ENCODE measurements at places on chromosomes 16 and 17.
A peak's percentile ranks its signal among the peaks of the same experiment; 100 is the strongest.

DNA sequence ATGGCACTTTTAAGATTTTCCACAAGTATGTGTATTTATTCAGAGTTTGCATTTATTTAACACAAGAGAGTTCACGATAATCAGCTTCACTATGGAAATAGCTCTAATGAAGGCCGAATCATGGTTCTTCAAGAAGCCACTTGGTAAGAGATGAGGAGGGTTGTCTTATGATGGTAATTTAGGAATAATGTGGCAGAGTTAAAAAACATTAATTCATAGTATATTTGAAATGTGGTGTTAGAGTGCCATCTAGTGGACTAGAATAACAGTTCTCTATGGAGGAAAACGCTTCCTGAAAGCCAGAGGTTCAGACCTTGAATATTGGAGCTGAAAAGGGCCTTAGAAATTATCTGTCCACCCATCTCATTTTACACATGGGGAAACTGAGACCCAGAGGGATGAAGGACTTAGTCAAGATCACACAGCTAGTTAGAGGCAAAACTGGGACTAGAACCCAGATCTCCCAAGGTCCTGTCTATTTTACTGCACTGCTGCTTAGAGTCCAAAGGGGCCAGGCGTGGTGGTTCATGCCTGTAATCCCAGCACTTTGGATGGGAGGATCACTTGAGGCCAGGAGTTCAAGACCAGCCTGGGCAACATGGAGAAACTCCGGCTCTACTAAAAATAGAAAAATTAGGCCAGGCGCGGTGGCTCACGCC lies 33.8 kb upstream of the KPNB1 start:
- no peak for DNase-seq

GRCh38 chr16:87178177-87178863 lies 138.9 kb downstream of the C16orf95 start:
- no peak for DNase-seq

DNA sequence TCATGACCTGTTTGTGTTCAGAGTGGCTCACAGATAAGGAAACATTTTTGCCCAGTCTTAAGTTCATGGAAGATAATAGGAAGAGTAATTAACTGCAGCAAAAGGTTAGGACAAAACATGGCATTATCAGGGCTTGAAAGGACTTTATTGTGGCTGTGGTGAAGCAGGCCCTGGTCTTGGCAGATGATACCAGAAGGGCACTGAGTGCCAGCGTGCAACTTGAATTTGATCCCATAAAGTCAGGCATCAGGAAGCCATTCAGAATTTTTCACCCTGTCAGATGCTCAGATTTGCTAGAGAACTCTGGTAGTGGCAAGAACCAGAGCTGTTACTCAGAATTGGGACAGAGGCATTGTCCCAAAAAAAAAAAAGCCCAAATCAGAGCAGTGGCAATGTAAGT lies 11.2 kb upstream of the COG7 start:
- DNase-seq = peak; percentile 49

DNA sequence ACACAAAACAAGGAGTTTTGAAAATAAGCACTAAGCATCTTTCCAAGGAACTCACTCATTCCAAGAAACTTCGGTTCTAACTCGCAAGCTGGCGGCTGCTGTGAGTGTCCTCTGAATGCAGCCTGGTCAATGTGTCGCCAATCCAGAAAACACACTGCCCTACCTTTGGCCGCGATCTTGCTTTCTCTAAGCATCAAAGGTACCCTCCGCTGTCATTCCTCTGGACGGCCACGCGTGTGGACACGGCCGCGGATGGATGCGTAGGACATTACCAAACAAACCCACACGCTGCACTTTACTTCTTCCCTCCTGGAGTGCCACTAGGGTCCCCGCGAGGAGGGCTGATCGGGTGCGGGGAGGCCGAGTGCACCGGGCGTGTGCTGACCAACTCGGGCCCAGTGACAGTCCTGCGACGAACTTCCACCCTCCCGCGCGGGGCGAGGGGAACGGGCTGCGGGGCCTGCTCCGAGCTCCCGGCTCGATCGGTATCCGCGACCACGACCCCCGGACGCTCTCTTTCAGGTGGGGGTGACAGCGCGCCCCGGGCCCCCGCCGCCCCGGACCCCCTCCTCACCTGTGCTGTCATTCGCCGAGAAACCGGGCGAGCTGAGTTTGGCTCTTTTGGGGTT lies 1.1 kb downstream of the CREBBP start:
- no peak for DNase-seq

GRCh38 chr17:76036497-76037261 lies 9.6 kb upstream of the EVPL start:
- DNase-seq = no peak

GRCh38 chr17:72005332-72006163 lies 115.3 kb upstream of the SOX9 start:
- DNase-seq = no peak

- DNase-seq = no peak
Measured at GRCh38 chr17:77882481-77883212, 75.9 kb upstream of the TNRC6C start.

DNA sequence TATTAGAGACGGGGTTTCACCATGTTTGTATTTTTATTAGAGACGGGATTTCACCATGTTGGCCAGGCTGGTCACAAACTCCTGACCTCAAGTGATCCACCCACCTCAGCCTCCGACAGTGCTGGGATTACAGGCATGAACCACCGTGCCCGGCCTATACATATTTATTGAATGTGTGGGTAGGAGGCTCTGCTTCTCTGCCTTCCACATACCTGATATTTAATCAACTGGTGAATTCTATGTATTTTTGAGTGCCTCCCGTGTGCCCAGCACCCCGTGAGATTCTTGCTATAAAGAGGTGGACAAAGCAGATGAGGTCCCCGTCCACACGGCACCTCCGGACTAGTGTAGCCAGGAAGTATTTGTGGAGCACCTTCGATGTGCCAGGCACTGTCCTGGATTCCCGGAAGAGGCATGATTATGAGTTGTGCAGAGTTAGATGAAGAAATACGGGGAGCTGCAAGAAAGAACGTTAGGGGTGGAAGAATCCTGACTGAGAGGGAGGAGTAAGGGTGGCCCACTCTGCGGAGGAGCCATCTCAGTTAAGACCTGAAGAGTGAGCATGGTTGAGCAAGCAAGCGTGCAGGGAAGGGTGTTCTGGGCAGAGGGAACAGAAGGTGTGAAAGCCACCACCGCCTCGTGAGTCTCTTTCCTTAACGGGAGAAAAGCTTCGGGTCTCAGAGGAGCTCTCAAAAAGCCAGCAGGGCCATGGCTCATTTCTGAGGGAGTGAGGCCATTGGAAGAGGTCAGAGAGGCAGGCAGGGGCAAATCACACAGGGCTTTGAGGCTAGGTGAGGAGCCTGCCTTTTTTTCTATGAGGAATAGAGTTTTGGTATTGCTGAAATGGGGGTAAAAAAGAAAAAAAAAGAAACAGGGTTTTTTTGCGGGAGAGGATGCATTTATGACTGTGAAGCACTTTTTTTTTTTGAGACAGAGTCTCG lies 21.2 kb downstream of the CRISPLD2 start:
- DNase-seq = no peak

GRCh38 chr16:73232555-73233328 lies 184.8 kb upstream of the ZFHX3 start:
- DNase-seq = peak; percentile 44

- no peak for DNase-seq
Measured at GRCh38 chr16:13376174-13376573, 474.8 kb downstream of the SHISA9 start.

- no peak for DNase-seq
Measured at GRCh38 chr16:3467921-3468320, 24.4 kb downstream of the NAA60 start.

DNA sequence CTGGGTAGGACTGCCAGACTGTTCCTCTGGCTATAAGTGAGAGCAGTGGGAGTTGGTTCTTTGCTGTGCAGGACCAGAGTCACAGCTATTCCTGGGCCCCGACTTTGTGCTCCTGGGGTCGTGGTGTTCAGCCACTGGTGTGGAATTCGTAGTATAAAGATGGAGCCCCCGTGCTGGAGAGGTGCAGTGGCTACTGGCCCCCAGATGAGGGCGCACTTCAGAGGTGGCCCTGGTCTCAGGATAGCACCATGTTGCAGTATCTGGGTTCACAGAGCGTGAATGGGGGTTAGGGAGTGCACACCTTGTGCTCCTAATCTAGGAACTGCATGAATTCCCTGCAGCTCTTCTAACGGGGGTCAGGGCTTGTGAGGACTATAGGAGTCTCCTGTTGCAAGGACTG lies 21.1 kb downstream of the TANC2 start:
- no peak for DNase-seq

DNA sequence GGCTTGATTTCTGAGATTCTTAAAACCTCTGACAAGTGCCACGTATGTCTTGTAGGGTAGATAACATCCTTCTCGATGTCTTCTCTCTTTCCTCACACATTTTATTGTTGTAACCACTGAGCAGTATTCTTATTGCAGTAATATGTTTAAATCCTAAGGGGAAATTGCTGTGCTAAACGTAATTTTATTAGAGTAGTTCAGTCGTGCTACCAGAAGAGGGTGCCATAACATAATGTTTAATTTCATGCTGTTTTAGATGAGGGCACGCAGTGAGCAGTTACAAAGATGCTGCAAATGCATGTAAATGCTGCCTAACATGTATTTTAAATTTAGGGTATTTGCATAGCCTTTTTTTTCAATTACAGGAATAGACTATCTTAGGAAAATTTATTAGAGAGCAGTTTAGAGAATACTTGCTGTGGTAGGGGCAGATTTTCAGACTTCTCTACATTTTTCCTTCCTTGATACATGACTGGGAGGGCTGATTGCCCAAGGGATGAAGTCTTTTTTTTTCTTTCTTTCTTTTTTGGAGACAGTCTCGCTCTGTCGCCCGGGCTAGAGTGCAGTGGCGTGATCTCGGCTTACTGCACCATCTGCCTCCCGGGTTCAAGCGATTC lies 51.7 kb downstream of the GAN start:
- no peak for DNase-seq

GRCh38 chr16:12439399-12440227 lies 364.1 kb downstream of the CPPED1 start:
- DNase-seq = no peak

DNA sequence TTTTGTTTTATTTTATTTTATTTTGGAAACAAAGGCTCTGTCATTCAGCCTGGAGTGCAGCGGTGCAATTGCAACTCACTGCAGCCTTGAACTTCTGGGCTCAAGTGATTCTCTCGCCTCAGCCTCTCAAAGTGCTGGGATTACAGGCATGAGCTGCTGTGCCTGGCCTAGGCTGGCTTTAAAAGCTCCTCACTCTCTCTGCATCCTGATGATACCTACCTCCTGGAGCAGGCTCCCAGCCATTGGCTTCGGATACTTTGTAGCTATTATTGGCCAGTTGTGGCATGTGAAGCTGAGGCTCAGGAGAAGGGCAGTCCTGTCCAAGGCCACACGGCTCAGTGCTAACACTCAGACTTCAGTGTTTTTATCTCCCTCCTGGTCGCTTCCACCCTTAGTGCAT lies 158.0 kb downstream of the SEC14L1 start:
- DNase-seq = no peak

DNA sequence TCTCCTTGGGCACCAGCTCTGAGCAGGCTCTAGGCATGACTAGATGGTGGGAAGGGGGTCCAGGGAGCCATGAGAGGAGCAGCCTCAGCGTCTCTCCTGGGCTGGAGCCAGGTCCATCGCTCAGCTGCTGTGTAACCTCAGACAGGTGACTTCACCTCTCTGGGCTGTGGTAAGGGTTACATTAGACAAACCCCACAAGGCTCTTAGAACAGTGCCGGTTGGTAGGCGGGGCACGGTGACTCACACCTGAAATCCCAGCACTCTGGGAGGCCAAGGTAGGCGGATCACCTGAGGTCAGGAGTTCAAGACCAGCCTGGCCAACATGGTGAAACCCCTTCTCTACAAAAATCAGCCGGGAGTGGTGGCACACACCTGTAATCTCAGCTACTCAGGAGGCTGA lies 18.1 kb upstream of the NPTX1 start:
- DNase-seq = no peak

- no peak for DNase-seq
Measured at GRCh38 chr16:74462361-74462760, 41.1 kb upstream of the CLEC18B start.

DNA sequence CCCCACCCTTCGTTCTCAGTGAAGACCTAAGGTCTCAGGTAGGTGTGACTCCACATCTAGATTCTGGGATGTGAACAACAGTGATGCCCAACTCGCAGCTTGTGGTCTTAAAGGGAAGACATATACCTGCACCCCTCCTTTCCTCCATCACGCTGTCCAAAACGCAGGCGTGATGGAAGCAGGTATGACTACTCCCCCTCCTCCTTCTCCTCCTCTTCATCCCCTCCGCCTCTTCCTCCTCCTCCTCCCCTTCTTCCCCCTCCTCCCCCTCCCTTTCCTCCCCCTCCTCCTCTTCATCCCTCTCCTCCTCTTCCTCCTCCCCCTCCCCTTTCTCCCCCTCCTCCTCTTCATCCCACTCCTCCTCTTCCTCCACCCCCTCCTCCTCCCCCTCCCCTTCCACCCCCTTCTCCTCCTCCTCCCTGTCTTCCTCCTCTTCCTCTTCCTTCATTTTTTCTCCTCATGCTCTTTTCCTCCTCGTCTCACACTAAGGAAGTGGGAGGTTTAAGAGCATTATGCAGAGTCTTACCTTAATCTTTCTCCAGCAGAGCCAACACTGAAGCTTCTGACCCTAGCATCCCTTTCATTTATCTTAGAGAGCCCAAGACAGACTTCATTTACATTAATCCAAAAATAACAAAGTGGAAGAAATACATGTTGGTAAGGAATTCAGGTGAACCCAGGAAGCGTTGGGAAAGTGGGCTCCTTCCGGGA lies 352.5 kb downstream of the FOXL1 start:
- no peak for DNase-seq

DNA sequence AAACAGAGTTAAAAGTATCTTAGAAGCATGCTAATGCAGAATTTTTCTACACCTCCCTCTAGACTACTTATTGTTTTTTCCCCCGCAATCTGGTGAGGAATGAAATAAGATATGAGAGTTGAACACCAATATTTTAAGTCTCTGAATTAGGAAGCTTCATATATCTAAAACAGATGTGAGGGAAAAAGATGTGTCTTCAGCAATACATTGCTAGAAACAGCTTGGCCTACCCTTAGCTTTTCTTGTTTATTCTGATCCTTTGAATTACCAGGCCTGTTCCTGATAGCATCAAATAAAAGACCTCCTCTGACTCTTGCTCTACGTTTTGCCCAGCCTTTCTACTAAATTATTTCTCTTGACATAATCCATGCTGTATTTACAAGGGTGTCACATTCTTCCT lies 221.8 kb downstream of the CDH11 start:
- DNase-seq = no peak

All from dorsolateral prefrontal cortex (tissue), 122 donors.